Panc1 (cell line): ENCODE measurements at places on chromosomes 6 and 20. TPM values are rescaled to one million over a fixed set of nuclear protein-coding genes. Genes with fewer than 3 reads are reported as not detected.

ELOVL4 gene
- total RNA-seq: 0.41 TPM

RGS17 gene
- 8.7 TPM for total RNA-seq

DDX43 gene
- total RNA-seq: 24.9 TPM

HCK gene
- total RNA-seq: 0.98 TPM

MLIP gene
- not detected for total RNA-seq

ADIG gene
- total RNA-seq: not detected

TP53TG5 gene
- not detected for total RNA-seq

SLC44A4 gene
- total RNA-seq: 2.7 TPM

PTCRA gene
- not detected for total RNA-seq

SCRT2 gene
- total RNA-seq: not detected

CRYBG1 gene
- 32.3 TPM for total RNA-seq

TUBB2B gene
- total RNA-seq: 22.7 TPM

NFATC2 gene
- 10.6 TPM for total RNA-seq

SLA2 gene
- total RNA-seq: 0.13 TPM

PTPRK gene
- 61.8 TPM for total RNA-seq

FAM209B gene
- not detected for total RNA-seq

ARMH2 gene
- not detected for total RNA-seq

DLL1 gene
- total RNA-seq: 2.4 TPM

BPI gene
- total RNA-seq: not detected

TDRD6 gene
- total RNA-seq: not detected
